ENCODE measurements at places on chromosomes 5 and 9. TPM values are rescaled to one million over a fixed set of nuclear protein-coding genes. Genes with fewer than 3 reads are reported as not detected.

The C5orf58 gene
- total RNA-seq: not detected

The NTNG2 gene
- 3.5 TPM for total RNA-seq

The FOXD4 gene
- total RNA-seq: 0.16 TPM

The HRCT1 gene
- 0.16 TPM for total RNA-seq

Measured in bronchial smooth muscle cell (primary cell).